ENCODE measurements at places on chromosomes 5 and 9.

- DNase-seq, result no peak
Measured at GRCh38 chr5:56734091-56734694, 81.2 kb upstream of the MAP3K1 start.

GRCh38 chr5:158179271-158179670 is 320.3 kb upstream of the CLINT1 start:
- no peak for DNase-seq

GRCh38 chr5:169635936-169636335 is 1.1 kb upstream of the DOCK2 start:
- DNase-seq, result no peak

GRCh38 chr5:154519359-154519758 is 41.3 kb upstream of the HAND1 start:
- no peak for DNase-seq

GRCh38 chr5:150615141-150615699 is 25.2 kb upstream of the SYNPO start:
- DNase-seq, result no peak

GRCh38 chr5:107389130-107389774 is 281.5 kb downstream of the EFNA5 start:
- DNase-seq, result no peak

GRCh38 chr5:79582186-79582585 is 30.1 kb upstream of the TENT2 start:
- no peak for DNase-seq

GRCh38 chr5:83922699-83923098 is 202.0 kb upstream of the HAPLN1 start:
- no peak for DNase-seq

DNA sequence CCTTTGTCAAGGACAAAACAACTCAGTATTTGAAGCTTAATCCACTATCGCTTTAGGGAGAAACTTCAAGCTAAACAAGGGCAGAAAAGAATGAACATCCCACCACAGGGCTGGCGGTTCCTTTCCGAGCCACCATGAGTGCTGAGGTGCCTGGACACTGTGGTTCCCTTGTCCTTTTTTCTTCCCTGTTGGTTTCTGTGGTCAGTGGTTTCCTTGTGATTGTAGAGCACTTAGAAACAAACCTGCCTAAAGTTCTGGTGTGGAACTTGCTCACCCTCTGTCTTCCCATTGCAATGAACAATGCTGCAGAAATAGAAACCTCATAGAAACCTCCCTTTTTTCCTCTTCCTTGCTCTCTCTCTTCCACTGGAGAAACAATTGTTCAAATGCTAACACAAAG is 79.3 kb upstream of the TBC1D2 start:
- DNase-seq, result no peak

DNA sequence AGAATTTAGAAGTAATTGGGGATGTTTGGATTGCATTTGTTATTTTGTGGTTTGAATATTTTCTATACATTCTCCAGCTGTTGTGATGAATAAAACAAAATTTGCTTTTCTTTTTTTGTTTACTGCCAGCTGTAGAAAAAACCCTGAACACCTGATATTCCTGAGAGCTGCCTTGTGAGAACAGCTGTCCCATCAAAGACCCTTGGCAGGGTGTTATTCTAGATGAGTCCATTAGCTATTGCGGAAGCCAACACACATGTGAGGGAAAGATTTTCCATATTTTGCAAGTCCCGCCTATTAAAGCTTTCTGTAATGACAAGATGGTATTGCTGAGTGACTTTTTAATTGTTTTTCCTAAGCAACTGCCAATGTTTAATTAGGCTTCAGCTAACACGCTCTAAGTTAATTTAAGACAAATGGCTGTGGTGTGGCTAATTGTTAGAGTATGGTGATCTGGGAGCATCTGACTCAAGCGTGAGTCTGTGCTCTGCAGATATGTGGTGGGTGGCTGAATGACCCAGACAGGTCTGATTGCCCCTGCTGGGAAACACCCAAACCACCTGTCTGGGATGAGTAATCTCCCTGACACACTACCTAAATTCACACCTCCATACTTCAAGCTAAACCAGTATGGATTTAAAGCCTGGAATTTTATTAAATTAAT is 86.5 kb upstream of the PRLR start:
- DNase-seq, result no peak

GRCh38 chr5:100690036-100690560 is 154.9 kb downstream of the FAM174A start:
- DNase-seq, result no peak

GRCh38 chr5:139884734-139885133 is 89.1 kb downstream of the PSD2 start:
- DNase-seq, result no peak

GRCh38 chr5:54909911-54910870 is 75.2 kb downstream of the ESM1 start:
- DNase-seq, result no peak

GRCh38 chr9:114098936-114099668 is at the start of gene KIF12:
KIF12 (minus strand) TSS chr9:114099292; CDS start chr9:114099276, 16 bp downstream.
- DNase-seq, result no peak

DNA sequence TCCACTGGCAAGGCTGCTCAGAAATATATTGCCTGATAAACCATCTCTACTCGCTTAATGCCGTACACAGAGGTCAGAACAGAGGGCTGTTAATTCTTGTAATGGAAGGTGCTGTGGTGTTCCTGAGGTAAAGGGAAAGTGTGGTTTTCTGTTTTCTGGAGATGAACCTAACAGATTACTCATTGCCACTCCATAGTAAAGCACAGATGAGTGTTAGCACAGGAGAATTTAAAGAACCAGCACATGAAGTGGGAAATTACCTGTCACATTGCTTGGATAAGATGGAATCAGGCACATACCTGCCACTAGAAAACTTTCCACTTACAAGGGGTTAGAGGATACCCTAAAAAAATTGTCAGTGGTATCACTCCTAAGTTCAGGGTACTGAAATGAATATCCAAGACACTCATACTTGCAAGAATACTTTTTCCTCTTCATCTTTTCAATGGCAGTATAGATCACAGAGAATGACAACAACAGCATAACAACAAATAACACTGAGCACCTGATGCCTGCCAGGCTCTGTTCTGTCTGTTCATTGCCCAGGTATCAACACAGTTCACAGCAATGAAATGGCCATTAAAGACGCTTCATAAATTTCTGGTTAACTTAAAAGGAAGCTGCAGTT is 152.9 kb upstream of the GNA14 start:
- DNase-seq, result no peak

DNA sequence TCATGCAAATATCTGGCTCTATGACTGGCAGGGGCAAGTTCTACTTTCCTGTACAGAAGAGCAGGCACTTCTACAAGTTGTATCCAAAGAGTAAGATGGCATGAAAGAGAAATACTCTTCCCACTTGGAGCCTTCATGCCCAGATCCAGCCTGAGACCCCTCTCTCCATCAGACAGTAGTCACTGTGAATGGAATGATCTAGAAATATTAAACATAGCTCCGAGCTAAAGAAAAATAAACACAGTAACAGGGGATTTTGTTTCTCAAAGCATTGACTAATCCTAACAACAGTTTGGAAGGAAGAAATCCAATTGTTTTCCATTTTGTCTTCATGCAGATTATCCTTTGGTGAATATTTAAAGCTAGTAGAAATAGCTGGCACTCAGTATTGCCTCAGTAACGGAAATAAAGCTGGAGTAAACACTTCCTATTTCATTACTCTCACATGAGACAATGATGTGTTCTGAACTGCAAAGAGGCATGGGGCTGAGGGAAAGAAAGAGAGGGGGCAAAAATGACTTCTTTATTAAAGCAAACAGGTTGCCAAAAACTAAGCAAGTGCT is 100.0 kb downstream of the SEMA5A start:
- DNase-seq, result no peak

GRCh38 chr5:138840103-138840502 is 35.0 kb downstream of the LRRTM2 start:
- no peak for DNase-seq

DNA sequence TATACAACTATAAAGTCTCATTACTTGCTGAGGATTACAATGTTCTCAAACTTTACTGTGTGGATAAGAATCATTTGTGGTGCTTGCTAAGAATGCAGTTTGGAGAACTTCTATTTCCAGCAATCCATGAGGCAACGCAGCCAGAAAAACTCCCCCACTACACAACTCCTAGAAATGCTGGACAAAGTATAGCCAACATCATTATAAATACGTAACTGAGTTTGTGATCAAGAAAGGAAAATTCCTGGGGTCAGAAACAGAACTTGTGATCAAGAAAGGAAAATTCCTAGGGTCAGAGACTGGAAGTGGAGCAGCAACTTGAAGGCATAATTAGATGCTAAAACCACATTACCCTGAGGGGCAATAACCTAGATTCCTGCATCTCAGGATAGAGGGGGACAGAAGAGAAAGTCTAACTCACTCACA is 81.1 kb downstream of the MAT2B start:
- DNase-seq, result no peak

- no peak for DNase-seq
Measured at GRCh38 chr9:123651273-123651672, 278.7 kb downstream of the DENND1A start.

DNA sequence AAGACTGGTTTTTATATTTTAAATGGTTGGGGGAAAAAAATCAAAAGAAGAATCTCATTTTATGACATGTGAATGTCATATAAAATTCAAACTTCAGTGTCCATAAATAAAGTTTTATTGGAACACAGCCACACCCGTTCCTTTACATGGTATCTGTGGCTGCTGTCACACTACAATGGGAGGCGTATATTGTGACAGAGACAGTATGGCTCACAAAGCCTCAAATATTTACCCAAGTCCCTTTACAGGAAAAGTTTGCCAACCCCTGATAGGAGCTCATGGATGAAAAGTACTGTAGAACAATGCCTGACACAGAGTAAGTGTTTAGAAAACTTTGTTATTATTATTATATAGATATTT is 5.2 kb upstream of the DUSP1 start:
- no peak for DNase-seq

- DNase-seq, result no peak
Measured at GRCh38 chr5:148998174-148998797, 64.6 kb downstream of the SH3TC2 start.

DNA sequence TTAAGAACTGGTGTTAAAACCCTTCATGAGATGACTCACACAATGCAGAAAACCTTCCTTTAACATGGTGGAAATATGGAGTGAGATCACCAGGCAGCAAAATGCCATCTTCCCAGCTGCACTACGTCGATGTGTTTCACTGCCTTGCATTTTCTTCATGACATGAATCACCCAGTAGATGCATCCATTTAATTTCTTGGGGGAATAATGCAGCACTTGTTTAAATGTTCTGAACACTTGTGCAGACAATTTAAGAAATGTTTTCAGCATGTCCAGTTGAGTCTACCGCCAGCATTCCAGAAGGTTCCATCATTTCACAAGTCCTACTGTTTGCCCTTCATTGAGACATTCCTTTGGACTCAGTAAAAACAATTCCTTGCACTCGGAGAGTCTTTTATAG is 81.6 kb downstream of the ADAMTS16 start:
- DNase-seq, result peak; percentile 12

DNA sequence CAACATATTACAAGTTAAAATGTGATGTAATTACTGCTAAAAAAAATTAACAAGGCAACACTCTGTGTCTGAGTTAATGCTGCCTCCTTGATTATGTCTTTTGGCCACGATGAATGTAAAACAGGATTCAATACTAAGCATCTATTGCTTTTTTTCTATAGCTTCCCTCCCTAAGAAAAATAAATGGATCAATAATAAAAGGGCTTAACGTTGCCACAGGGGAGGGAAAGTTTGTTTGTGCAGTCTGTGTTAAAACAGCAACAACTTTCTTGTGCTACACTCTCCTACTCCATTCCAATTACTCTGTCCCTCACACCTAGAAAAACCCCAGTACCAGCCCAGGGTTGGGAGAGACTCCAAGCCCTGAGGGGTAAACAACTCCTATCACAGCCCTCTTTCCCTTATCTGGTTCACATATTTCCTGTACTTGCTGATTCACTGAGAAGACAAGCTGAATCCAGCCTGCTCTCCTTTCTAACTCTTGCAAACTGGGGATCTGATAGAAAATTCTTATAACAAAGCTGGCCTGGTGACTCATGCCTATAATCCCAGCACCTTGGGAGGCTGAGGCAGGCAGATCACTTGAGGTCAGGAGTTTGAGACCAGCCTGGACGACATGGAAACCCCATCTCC is 44.8 kb downstream of the PTPN3 start:
- DNase-seq, result peak; percentile 56

DNA sequence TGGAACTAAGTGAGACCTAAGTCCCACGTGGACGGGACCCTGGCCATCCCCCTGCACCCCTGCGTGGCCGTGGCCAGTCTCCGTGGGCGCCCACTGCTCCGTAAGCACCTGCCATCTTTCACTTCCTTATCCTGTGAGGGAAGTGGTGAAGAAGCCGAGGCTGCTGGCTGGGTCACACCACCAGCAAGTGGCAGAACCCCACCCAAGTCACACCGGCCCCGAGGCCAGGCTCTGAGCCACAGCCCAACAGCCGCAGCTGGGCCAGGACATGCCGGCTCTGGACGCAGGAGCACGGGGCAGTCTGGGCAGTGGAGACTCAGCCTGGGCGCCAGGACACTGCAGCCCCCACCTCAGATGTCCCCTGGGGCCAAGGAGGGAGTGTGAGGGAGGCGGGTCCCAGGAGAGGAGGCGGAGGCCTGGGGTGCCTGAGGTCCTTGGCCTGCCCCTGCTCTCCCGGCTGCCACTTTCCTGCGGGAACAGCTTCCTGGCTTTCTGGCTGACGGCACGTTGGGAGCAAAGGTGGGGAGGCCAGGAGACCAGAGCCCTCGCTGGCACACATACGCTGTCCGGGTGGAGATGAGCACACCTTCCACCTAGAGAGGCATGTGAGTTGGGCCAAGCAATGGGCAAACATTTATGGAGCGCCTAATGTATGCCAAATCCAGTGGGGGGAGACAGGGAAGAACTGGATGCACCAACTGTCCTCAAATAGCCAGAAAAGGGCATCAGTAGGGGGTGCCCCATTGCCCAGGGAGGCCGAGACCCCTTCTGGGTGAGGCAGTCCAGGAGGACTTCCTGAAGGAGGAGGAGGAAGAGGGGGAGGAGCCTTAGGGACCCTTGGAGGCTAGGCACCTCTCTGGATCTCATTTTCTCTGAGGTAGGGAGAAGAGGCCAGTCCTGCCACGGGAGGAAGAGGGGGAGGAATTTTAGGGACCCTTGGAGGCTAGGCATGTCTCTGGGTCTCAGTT is 43.9 kb upstream of the EGFL7 start:
- no peak for DNase-seq

GRCh38 chr9:70923961-70924360 is 197.5 kb downstream of the TRPM3 start:
- DNase-seq, result no peak

DNA sequence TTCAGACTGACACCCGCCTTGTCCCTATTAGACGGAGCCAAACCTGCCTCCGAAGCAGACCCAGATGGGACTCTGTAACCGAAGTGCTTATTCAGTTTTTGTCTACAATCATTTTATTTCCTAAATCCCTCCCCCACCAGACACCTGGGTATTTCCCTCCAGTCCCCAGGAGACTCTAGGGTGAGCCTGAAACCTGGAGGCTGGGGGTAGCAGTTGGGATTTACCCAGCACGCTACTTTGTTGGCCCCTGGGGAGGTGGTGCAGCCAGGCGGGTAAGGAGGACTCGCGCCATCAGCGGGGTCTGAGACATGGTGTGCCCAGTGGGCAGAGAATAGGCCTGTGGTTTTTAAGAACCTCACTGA is 1.3 kb upstream of the LHX2 start:
- DNase-seq, result no peak

- DNase-seq, result no peak
Measured at GRCh38 chr5:38799556-38800377, 46.0 kb upstream of the OSMR start.

Measured in H54 (cell line).